ENCODE measurements at places on chromosomes 6 and 20.

DNA sequence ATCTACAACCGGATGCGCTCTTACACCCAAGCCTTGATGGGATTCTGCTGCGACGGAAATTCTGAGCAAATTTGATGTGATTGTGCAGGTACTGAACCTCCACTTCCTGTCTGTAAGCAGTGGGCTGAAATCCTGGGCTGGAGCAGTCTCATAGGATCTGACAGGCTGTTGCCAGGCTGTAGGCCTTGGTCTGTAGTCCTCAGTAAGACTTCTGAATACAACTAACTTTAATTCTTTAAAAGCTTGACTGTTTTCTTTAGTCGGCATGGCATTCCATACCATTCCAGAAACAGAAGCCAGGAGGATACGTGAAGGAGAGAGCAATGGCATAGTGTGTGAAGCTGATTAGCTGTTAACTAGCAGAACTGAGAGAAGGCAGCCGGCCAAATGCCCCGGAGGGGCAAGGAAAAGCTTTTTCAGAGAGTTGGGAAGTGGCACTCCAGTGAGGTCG is 68.3 kb downstream of the ADTRP start:
- DNase-seq: no peak

GRCh38 chr6:11241793-11242201 is 9.3 kb upstream of the NEDD9 start:
- DNase-seq: no peak

- no peak for DNase-seq
Measured at GRCh38 chr6:18400831-18401446, 13.8 kb downstream of the RNF144B start.

- DNase-seq: no peak
Measured at GRCh38 chr20:47368301-47368700, 11.8 kb upstream of the ZMYND8 start.

- DNase-seq: peak; percentile 42
Measured at GRCh38 chr6:99467509-99468106, 42.5 kb upstream of the PNISR start.

GRCh38 chr6:48552905-48553304 is 441.9 kb upstream of the PTCHD4 start:
- no peak for DNase-seq

DNA sequence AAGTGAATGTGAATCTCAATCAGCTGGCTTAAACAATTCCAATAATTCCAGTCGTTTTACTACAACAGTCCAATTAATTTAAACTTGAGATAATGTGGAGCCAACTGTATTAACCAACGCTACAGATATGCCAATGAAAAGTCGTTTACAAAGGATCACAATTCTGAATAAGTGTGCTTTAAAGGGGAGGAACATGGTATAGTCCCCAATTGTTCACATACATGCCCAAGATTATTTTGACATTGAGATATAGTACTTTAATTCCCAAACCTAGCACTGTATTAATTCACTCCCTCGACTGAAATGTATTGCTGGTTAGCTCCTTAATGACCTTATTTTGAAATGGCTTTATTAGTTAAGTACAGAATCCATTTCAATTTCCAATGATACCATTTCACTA is 2.5 kb downstream of the AKIRIN2 start:
- DNase-seq: no peak

GRCh38 chr20:39946053-39946810 is 742.8 kb downstream of the MAFB start:
- DNase-seq: no peak

GRCh38 chr20:32018269-32019155 is 8.3 kb downstream of the CCM2L start:
- DNase-seq: peak; percentile 84

DNA sequence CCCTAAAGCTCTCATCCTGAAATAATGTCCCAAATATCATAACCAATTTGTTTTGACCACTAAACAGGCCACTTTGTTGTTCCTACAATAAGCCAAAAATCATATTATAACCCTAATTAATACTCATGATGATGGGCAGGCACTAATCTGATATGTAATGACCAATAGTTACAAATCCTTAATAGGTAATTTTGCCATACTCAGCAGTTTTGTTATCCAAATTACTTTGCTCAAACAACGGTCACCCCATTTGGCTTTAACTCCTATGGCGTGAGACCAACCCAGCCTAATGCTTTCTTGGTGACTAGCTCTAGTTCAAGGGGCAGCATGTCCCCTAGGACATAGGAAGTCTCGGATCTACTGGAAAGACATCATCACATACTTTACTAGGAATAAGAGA is 123.2 kb upstream of the ID4 start:
- DNase-seq: no peak

DNA sequence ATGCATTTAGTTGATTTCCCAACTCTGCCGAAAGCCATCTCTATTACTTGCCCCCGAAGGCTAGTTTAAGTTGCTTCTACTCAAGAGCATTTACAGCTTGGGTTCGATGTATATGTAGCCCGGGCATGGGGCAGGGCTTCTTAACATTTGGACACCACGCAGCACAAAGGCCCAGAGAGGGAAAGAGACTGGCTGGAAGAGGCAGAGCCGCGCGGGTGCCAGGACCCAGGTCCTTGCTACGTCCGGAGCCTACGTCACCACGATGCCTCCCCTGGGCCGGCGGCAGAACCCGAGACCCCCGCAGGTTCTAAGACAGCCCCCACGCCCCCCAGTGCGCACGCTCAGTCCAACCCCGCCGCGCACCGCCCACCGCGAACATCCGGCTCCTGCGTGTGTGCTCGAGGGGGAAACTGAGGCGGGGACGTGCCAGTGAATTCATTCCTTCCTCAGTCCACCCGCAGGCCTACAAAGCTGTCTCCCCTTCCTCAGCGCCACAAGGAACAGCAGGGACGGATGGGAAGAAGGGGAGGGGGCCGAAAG is 367 bp upstream of the PCIF1 start:
- peak; percentile 56 for DNase-seq

- DNase-seq: no peak
Measured at GRCh38 chr6:34684919-34685318, 11.6 kb downstream of the ILRUN start.

- peak; percentile 77 for DNase-seq
Measured at GRCh38 chr6:156279261-156279969, 497.8 kb upstream of the ARID1B start.

DNA sequence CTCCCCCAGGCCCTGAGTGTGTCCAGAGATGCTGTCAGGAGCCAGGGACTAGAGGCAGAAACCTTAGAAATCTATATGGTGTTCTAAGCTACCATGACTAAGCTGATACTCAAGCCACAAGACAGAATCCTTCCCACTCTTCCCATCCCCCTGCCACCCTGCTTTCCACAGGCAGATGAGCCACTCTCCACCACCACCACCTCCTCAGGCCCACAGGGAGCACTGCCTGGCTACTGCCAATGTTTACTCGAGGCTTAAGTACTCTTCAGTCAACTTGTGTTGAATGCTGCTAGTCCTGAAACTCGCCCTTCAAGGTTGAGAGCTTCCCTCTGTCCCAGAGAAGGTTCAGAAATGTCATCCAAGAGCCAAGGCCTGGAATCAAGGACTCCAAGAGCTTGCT is 56.2 kb downstream of the CENPW start:
- no peak for DNase-seq

DNA sequence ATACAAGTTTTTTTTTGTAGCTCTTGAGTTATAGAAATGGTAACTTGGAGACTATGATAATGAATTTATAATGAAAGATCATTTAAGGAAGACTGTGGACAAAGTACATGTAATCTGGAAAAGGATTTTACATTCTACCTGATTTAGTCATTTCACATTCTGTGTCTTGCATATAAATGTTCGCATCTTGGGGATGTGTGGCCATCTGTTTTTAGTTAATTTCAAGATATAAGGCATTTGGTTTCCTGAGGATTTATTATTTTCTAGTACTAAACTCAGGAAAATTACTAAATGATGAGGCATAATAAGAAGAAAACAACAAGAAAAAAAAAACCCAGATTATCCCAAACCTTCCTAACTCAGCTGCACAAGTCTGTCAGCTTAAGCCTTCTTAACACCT is 112.7 kb upstream of the PRL start:
- DNase-seq: no peak

DNA sequence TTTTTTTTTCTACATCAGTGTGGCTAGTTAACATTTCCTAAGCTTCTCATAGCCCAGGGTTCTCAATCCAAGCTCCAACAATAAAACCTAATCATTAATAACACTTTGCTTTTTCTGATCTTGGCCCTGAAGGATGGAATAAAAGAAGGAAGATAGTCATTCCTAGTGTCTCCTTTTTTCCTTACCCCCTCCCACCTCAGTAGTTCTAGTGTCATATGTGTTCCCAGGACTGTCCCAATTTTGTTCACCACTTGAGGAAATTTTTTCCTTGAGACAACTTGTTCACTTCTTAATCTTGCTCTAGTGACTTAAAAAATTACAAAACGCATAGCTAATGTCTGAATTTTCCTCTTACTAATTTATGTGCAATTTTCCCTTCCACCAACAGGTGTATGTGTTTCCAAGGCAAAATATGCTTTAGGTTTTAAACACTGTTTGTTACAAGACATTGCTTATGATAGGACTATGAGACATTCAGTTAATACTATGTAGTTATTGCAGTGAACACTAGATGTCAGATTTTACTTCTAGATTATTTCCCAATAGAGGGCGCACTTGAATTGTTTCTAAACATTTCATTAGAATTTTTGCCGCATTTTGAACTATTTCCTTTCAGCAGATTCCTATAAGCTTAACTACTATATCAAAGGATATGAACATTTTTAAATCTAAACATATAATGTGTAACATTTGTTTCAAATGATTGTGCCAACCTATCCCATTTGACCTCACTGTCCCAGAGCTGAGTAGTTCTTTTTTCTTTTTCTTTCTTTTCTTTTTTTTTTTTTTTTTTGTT is 18.5 kb upstream of the C6orf141 start:
- peak; percentile 68 for DNase-seq

GRCh38 chr20:11047559-11047958 is 373.8 kb upstream of the JAG1 start:
- DNase-seq: no peak

DNA sequence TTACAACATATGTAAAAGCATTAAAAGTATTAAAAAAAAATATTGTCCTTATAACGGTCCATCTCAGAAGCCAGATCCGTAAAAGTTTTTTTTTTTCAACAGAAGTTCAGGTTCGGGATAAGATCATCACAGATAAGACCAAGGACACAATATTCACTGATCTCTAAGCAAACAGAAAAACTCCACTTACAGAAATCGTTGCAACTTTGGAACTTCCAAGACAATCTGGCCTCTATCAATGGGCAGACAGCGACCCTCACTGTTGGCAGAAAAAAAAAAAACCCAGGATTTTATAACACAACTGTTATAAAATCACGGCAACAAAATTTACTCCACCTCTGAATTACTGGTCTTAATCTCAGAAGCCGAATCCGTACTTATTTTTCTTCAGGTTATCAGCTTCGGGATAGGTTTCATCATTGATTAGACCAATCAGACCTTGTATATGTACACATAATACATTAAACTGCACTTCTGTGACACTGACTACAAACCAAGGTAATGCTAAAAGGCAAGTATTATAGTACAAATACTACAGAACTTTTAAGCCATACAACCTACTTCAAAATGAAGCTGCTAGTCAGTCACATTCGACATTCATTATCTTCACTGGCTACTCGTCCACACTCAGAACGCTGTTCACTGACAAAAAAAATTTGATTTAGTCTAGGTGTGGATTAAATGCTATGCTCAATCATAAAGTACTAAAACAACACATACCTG is 34.7 kb upstream of the SYNCRIP start:
- no peak for DNase-seq
